ENCODE measurements at places on chromosomes 12 and 14.

- DNase-seq = no peak
These were observed 6.5 kb downstream of the TMBIM4 start for GRCh38 chr12:66163289-66163688.

DNA sequence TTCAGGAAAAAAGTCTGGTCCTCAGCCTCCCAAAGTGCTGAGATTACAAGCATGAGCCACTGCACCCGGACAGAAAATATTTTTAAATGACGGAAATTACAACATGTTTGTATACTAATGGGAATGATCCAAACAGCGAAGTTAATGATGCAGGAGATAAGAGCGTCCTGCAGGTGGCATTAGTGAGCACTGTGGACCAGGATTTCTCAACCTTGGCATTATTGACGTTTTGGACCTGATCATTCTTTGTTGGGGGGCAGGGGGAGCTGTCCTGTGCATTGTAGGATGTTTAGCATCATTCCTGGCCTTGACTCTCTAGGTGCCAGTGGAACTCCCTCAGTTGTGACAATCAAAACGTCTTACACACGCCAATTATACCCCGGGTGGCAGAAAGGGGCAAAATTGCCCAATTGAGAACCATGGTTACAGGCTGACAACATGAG is 34.1 kb downstream of the SCFD1 start:
- DNase-seq = peak; percentile 2

DNA sequence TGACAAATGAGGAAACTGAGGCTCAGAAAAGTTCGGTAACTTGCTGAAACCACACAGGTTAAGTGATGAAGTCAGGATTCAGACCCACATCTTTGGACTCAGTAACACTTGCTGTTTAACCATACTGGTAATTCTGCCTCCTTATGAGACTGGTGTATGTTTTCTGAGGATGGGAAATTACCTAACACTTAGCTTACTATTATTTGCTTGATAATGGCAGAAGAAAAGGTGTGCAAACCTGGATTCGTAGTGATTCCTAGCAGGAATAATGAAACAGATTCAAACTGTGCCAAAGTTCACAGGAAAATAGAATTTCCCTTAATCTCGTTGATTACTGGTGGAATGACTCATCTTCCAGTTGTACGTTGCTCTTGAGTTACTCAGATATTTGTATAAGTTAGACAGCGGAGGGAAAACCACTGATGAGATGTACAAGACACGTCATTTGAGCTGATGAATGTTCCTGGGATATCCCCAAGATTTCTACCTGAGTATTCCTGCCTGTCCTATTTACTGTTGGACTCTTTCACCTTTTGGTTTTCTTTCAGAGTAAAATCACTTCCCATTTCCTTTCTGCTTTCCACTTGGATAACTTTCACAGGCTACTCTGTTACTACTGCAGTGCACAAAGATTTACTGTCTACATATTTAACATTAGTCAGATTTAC is 37.5 kb downstream of the PRORP start:
- peak; percentile 55 for DNase-seq

GRCh38 chr12:93943780-93944179 is 204.6 kb upstream of the PLXNC1 start:
- no peak for DNase-seq

- DNase-seq = no peak
These were observed 577.6 kb upstream of the MDGA2 start for GRCh38 chr14:48253020-48253419.

DNA sequence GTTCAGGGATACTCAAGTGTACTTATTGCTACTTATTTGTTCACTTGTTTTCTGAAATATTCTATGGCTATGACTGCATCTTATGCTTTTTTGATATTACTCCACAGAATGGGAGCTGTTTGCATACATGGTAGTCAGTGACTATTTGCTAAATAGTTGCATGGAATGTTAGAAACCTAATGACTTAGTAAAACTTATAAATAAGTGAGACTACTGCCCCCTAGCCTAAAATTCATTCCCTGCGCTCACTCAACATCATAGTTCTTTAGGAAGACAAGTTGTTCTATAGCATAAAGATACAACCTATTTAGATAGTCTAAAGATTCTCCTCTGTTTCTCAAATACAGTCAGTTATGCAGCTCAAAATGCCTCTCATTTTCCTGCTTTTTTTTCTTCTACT is 305.5 kb downstream of the CEP128 start:
- no peak for DNase-seq

GRCh38 chr14:51472881-51473280 is 178.8 kb upstream of the FRMD6 start:
- DNase-seq = no peak

GRCh38 chr14:91831337-91831736 is 36.0 kb downstream of the TC2N start:
- no peak for DNase-seq

GRCh38 chr12:15589328-15590032 is 199.7 kb downstream of the EPS8 start:
- DNase-seq = no peak

- no peak for DNase-seq
These were observed 278.2 kb upstream of the RTL1 start for GRCh38 chr14:101181446-101182313.

GRCh38 chr12:120639771-120640721 is at the start of gene CABP1:
Gene CABP1 (plus strand): TSS chr12:120640626. CDS start chr12:120640686, 60 bp downstream.
- no peak for DNase-seq

- DNase-seq = no peak
These were observed 9.2 kb upstream of the VPS33A start for GRCh38 chr12:122275459-122275858.

DNA sequence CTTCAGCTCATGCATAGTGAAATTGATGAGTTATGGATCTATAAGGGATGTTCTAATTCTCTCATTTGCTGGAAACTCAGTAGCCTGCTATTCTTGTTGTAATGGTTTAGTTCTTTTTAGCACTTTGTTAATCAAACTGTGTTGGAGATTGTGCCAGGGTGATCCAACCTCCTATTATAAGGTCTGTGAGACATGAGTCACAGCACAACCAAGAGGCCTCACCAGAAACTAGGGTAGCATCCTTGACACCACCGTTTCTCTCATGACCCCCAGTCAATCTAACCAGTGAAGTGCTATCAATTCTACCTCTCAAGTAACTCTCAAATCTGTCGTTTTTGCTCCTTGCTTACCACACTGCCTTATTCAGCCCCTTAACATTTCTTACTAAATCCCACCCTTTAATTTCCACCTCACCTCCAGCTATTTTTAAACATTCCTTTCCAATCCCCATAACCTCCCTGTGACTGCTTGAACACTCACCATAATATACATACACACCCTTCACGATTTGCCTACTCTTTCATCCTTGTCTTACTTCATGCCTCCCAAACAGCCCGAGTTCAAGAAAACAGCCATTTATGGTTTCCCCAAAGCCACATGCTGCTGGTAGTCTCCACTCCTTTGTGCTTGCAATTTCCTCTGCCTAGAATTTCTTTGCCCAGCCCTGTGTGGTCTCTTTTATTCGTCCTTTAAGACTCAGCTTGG is 53.9 kb upstream of the NUDT4 start:
- no peak for DNase-seq

- no peak for DNase-seq
These were observed 2.9 kb upstream of the HSP90AA1 start for GRCh38 chr14:102089621-102090343.

DNA sequence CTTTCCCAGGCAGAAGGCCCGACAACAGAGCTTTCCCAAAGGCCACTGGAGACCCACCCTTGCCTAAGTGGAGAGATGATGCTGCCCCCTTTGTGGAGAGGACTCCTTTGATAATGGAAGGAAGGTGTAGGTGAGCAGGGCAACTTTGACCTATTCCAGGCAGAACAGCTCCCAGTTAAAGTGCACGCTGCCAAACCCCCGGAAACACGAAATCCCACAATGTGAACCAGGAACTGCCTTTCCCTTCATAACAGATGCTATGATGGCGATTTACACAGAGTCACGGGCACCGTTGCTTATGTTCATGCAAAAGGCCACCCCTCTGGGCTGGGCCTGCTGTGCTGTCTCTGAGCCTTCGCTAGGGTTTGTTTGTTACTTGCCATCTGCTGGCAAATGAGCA is 34.6 kb downstream of the PRIMA1 start:
- no peak for DNase-seq

GRCh38 chr14:62079038-62079437 is 316.8 kb downstream of the SNAPC1 start:
- no peak for DNase-seq

- no peak for DNase-seq
These were observed 42.2 kb downstream of the EP400 start for GRCh38 chr12:131991816-131992430.

GRCh38 chr12:53561590-53561953 is 54.3 kb upstream of the NPFF start:
- peak; percentile 75 for DNase-seq

- DNase-seq = no peak
These were observed 119.2 kb upstream of the RFLNA start for GRCh38 chr12:124175704-124176103.

- no peak for DNase-seq
These were observed 22.2 kb downstream of the MANSC1 start for GRCh38 chr12:12327802-12328201.

DNA sequence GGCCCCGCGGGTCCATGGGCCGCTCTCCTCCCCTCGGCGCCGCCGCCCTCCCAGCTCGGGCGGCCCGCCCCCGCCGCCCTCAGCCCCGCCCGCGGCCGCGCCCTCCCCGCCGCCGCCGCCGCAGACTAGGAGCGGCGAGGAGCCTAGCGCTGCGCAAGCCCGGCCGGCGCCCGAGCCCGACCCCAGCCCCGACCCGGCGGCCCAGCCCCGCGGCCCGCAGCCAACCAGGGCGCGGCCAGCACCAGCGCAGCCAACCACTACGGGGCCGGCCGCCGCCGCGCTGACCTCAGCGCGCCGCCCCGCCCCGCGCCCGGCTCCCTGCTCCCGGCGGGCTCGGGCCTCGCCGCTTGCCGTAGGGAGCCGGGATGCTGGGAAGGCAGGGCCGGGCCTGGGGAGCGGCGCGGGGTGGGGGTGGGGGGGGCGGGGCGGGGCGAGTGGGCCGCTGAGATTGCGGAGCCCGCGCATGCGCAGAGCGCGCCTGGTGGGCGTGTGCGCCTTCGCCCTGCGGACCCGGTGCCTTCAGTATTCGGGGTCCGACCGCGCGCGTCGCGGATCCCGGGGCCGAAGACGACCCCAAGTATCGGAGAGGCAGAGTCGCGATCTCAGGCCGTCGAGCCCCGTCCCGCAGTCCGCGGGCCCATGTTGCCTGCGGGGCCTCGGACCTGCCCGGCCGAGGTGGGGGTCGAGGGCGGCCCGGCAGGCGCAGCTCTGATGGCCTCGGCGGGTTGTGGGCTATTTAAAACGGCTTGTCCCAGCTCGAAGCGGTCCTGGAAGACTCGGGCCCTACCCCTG is at the start of gene CDC42BPB:
TSS of gene CDC42BPB (minus strand) at position 178 of the 792 bp plus-strand sequence. CDS start 376 bp downstream, outside the sequence.
- peak; percentile 84 for DNase-seq

GRCh38 chr14:104876251-104876699 is 11.2 kb downstream of the CEP170B start:
- DNase-seq = no peak
